ENCODE measurements at places on chromosomes 2 and 18.

- DNase-seq: no peak
These were observed 168.1 kb downstream of the EHBP1 start for GRCh38 chr2:62873603-62874002.

DNA sequence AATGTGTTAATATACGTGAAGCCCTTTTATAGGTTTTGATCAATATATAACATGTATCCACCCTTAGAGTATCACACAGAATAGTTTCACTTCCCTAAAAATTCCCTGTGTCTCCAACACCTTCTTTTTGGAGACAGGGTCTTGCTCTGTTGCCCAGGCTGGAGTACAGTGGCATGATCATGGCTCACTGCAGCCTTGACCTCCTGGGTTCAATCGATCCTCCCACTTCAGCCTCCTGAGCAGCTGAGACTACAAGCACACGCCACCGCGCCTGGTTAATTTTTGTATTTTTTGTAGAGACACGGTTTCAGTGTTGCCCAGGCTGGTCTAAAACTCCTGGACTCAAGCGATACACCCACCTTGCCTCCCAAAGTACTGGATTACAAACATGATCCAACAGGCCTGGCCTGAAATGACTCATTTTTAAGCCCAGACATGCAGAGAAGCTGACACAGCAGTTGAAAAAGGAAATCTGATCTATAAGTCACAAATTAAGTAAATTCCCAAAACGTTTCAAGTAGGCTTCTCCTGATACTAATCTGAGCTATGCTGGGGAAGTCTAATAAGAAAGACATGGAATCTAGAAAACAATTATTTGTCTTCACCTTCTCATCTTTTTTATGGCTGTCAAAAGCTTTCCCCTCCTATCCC, 2.9 kb downstream of the DUSP11 start:
- DNase-seq: no peak

DNA sequence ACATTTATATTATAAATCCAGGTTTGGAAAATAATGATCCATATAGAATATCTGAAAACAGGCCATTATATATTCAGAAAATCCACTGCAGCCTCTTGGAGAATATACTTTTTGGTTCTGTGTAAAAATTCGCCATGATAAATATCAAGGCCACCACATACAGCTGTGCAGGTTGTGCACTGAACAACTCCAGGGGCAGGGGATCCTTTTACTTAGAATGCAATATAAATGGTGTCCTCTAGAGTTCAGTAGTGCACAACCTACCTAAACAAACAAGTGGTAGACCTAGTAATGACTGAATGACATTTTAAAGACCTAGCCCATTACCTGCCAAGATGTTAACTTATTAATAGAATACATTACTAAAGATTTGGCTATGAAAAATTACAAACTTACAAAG, 22.4 kb downstream of the MOGAT1 start:
- DNase-seq: no peak

GRCh38 chr2:1156059-1156458, 205.4 kb downstream of the SNTG2 start:
- no peak for DNase-seq

DNA sequence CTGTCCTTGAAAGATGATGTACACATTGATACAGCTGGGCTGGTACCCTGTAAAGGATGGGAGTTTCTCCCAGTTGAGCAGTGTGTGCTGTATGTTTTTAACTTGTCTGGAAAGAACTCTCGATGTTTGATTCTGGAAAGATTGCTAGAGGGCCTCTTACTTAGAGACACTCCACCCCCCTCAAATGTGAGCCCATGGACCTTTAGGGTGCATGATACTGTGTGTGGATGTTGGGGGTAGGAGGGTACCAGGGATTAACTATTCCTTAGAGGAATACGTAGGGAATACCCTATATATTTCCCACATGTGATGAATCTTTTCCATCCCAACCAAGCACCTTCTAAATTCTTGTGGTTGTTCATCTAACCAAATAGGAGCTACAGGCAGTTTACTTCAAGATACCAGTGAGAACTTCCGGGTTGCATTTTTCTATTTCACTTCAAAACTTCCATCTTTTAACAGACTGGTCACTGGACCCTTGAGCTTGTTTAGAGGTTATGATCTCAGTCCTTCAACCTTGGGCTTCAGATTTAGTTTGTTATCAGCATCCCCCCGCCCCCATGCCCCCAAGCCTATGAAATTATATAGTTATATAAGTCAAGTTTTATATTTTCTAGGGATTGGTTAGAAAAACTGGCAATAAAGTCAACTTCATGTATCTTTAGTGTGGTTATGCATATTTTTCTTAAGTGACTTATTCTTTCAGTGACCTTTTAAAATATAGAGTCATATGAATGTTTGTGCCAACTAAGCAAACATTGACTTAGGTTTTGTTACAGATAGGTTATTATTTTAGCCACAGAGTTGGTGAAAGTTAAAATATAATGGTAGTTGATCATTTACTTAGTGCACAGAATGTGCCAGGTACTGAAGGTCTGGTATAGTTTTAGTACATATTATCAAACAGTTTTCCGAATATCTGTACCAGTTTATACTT, 18.2 kb downstream of the AFTPH start:
- no peak for DNase-seq

GRCh38 chr2:102294802-102295489, 16.4 kb upstream of the IL1RL1 start:
- no peak for DNase-seq

DNA sequence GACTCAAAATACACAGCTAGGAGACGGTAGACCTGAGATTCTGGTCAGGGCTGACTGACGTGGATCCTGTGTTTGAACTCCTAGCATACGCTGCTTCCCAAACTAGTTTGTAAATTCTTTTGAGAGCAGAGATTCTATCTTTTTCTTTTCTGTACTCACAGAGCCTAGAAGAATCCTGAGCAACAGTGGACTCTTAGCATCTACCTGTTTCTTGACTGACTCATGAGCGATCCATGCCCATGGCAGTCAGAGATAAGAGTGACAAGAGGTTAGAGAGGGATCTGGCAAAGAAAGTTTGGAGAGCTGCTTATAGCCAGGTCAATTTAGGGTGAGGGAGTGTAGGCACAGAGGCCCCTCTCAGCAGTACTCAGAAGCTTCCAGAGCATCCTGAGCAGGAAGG, 41.1 kb upstream of the PPP1CB start:
- DNase-seq: no peak

- DNase-seq: no peak
These were observed 6.3 kb upstream of the HS6ST1 start for GRCh38 chr2:128324897-128325410.

- DNase-seq: peak; percentile 31
These were observed 6.0 kb upstream of the INPP5D start for GRCh38 chr2:233053928-233054784.

GRCh38 chr2:179273461-179273962, 8.9 kb upstream of the SESTD1 start:
- DNase-seq: no peak

DNA sequence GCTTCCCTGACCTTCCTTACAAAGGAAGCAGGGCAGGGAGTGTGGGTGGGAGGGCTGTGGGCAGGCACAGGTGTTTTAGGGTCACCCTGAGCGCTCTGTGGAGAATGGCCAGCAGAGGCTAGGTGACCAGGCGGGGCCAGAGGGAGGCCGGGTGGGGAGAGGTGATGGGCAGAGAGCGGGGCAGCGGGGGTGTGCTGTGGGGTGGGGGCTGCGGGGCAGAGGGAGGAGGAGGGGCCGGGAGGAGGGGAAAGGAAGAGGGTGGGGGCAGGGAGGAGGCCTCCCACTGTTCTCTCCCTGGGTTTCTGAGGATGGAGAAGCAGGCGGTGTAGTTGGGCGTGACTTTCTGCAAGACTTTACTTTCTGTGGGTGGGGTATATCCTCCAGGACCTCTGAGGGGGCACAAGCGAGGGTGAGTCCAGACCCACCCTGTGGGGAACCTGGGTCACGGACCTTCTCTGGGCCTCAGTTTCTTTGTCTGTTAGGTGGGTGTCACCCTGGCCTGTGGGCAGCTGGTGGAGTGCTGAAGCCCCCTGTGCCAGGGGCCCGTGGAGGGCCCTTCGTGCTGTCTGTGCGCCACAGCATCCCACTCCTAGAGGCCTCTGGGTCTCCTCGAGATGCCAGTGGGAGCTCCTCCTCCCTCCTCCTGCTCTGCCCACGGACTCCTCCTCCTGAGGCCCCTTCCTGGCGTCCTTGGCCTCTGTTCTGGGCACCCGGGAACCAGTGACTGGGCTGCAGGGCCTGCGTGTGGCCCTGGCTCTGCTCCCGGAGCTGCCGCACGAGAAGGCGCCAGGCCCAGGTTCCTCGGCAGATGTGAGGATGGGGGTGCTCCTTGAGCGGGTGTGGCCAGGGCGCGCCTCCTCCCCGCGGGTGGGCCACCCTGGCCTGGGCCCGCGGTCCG, 6.3 kb upstream of the NEU4 start:
- DNase-seq: peak; percentile 37

GRCh38 chr2:217293607-217294006, 433.7 kb upstream of the TNP1 start:
- no peak for DNase-seq

- no peak for DNase-seq
These were observed 25.5 kb downstream of the TWIST2 start for GRCh38 chr2:238873381-238873801.

DNA sequence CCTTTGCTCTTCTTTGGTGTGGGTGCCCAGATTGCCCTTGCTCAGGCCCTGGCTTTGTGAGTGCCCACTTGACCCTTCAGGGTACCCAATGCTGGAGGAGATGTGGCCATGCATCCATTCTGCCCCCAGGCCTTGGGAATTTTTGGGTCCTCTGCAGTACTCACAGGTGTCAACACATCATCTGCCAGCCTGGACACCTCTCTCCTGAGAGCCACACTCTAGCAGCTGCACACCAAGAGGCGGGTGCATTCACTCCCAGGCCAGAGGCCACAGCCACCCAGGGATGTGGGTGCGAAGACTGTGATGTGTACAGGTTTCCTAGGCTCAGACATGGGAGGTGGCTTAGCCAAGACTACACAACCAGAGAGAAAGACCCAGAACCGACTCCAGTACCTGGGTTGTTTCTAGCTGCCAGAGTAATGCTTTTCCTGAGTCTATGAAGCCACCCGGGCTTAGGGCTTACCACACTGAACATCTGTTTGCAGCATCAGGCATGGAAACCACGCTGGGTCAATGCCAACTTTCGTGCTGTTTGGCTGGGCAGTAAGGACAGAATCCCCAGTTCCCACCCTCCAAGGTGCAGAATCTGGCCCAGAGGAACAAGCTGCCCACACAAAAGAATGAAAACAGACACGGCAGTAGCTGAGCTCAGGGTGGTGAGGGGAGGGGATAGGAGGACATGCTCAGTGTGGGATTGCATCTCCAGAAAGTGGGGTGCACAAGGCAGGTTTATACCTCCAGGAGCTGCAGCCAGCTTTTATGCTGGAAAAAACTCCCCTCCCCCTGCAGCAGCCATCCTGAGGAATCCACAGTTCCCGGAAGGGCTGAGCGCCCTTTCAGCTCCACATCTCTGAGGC, 40.1 kb downstream of the KCNF1 start:
- DNase-seq: no peak

DNA sequence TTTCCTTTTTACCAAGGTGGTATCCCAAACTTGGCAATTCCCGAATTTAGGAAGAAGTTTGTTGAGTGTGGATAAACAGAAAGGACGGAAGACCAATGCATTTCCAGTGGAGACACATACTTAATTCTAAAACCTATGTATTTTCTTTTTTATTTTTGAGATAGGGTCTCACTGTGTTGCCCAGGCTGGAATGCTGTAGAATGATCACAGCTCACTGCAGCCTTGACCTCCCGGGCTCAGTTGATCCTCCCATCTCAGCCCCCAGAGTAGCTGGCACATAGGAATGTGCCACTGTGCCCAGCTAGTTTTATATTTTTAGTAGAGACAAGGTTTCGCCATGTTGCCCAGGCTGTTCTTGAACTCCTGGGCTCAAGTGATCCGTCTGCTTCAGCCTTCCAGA, 90.3 kb downstream of the COX7A2L start:
- DNase-seq: no peak

DNA sequence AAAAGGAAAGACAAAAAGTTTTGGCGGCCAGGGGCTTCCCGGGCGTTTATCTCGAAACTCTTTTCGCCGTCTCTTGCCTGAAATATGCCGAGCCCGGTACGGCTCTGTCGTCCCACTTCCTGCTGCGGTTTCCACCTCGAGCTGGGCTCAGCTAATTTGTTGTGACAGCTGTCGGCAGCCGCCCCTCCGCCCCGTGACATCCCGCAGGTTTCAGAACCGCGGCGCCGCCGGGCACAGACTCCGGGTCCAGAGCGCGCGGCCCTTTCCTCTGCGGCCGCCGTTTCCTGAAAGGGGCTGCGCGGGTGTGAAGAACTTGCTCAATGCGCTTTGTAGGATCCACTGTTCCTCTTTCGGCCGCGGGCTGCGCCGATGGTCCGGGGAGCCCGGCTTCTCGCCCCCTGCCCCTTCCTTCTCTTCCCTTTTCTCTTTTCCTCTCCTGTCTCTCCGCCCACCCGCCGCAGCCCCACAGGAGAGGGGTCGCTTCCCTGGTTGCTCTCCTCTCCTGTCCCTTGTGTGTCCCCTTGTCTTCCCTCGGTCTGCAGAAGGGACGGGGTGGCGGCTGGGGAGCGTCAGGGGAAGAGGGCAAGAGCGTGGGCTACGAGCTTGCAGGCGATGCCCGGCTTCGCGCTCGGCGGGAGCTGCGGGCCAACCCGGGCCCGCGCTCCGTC, 648 bp downstream of the ARID5A start:
- peak; percentile 51 for DNase-seq

- DNase-seq: no peak
These were observed 20.8 kb downstream of the BAZ2B start for GRCh38 chr2:159595410-159596046.
